ENCODE measurements at places on chromosomes 7 and 10.

- no peak for DNase-seq
Observed at GRCh38 chr10:26517141-26517867, 79.2 kb downstream of the APBB1IP start.

DNA sequence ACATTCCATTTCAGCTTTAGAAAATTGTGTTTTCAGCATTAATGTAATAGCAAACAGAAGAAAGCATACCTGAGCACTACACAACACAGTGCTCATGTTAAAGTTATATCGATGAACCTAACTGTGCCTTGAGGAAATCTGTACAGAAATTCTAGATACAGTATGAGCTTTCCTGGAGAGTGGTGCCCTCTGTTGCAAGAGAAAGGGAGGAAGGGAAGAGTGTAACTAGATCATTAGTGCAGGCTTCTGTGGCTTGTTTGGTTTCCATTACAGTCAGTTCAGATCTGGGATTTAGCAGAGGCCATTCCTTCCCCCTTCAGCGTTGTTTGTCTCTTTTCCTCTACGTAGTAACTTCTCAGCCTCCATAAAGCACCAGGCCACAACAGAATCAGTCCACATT lies 139.7 kb downstream of the HTR7 start:
- no peak for DNase-seq

DNA sequence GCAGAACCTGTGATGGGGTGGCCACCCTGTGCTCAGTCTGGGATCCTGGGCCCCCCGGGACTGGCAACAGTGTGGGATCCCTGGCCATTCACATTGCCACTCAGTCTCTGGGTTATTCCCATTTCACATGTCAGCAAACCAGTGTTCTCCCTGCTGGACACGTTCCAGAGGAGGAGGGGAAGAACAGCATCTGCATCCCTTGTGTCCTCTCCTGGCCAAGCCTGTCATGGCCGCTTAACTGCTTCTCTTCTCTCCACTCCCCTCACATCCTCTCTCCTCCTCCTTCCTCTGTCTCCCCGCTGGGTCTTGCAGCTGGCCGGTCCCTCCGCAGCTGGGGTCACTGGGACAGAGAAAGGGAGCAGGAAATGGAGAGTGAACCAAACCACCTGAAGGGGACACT lies 74.4 kb downstream of the C10orf105 start:
- no peak for DNase-seq

DNA sequence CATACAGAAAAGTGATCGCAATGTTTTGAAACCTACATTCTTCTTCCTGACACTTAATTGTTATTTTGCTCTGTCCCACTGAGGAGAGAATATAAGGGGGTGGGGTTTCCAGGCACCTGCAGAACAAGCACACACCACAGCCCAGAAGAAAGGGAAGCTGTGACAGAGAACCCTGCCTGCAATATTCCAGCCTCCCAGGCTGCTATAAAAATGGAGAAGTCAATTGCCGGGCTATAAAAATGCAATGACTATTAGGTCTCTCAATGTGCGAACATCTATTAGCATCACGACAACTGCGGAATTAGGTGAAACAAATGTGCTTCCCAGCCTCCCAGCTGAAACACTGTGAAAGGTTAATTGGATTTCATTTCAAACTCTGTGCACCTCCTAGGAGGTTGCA lies 145.3 kb upstream of the FRMD4A start:
- no peak for DNase-seq

- no peak for DNase-seq
Observed at GRCh38 chr10:97875391-97875790, 25.7 kb downstream of the GOLGA7B start.

DNA sequence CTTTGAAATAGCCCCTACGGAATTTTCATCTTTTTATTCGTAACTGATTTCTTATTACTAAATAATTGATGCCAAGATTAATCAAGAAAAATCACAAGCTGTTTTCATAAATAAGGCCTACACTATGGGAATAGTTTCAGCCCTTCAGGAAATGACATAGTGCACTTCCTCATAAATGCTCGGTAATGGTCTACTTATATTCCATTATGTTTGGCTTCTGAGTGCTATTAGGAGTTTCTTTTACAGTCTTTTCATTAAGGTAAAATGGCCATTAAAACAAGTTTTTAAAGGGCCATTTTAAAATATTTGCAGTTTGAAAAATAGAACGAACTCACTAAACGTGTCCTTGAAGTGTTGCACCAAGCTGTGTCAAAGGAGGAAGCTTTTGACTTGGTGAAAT lies 174.5 kb downstream of the DNAH11 start:
- no peak for DNase-seq
